ENCODE measurements at places on chromosomes 1 and 21.

GRCh38 chr1:159687511-159687910 is 26.9 kb downstream of the CRP start:
- no peak for DNase-seq

- DNase-seq: no peak
These were observed 296.7 kb downstream of the ZNF326 start for GRCh38 chr1:90291431-90292216.

DNA sequence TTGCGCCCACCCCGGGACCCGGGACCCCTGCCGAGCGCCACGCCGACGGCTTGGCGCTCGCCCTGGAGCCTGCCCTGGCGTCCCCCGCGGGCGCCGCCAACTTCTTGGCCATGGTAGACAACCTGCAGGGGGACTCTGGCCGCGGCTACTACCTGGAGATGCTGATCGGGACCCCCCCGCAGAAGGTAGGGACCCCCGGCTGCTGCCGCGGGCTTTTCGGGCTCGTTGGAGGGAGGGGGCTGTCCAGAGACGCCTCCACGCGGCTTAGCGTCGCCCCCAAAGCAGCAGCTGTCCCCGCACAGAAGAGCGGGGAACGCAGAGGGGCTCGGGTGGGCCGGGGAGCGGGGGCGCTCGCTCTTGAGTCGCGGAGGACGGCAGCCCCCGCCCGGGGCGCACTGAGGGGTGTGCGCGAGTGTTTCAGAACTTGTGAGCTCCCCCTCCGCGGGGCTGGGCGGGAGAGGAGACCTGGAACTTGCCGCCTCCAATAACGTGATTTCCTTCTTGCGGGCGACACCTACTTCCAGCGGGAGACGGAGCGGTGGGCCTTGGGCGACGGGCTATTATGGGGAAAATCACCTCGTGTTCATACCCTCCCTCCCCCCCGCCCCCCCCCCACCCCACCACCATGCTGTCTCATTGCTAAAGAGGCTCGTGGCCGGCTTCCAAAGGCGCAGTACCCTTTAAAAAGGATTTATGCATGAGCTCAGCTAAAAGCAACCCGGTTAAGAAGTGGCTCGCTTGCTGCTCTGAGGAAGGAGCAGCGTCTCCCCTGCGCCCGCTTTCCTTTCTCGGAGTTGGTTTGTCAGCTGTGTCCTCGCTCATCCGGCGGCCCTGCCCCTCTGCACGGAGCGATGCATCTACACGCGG is 664 bp downstream of the BACE2 start:
- no peak for DNase-seq

- no peak for DNase-seq
These were observed 4.1 kb downstream of the GSTM1 start for GRCh38 chr1:109691759-109692158.

GRCh38 chr21:33844104-33844889 is 71.3 kb downstream of the ATP5PO start:
- no peak for DNase-seq

DNA sequence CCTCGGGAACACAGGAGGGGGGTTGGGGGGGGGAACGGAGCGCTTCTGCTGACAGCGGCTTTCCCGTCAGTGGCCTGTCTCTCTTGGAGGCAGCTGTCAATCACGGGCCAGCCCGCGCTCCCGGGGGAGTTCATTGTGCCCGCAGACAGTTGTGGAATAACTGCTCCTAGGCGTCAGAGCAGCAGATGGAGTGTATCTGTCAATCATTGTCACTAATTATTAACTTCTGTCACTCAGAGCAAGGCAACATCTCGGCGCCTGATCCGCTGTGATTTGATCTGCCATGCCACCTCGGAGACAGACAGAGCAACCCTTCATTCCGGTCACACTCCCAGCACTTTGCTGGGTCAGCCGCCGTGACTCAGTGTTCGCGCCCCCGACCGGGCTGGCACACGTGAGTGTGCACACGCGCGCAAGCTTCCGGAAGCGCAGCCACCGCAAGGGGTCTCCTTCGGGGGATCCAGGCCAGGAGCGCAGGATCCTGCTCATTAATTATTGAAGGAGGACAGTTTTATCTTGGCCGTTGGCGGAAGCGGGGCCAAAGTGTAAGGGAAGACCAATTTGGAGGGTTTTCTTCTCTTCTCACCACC is 75.8 kb downstream of the RRAGC start:
- DNase-seq: no peak

All from NCI-H187 treated with DMSO at 0.1 percent for 48 hours (cell line).